Central memory CD8-positive, alpha-beta T cell (primary cell): ENCODE measurements at places on chromosomes 3 and 15.

DNA sequence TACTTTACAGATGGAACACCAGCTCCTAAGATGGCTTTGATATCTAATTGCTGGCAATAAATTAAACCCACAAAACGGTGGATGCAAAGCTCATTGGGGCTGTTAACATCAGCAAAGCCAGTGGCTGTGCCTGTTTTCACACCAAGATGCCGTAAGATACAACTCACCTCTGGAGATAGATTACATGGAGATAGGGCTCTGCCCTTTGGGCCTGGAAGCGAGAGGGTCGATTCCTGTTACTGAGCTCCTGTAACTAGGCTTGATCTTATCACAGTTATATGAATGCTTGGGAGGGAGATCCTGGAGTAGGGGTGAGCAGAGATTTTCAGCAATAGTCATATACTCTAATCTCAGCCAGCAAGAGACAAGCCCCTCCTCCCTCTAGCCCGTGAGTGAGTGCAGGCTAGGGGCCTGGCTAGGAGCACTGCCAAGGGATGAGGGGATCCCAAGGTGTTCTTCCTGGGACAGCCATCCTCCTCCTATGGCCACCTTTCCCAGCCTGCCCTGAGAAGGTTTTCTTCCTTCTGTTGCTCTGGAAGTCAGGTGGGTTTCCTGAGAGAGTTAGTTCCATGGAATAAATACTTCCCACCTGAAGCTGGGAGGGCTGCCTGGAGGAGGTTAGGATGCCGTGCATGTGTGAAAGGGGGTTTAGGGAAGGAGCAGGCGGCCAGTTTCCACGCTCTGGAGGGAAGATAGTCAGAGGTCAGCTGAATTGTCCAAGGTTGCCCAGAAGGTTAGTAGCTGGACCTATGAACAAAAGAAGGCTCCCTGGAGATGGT is 18.1 kb upstream of the DOCK3 start:
- no peak for DNase-seq
- no peak overlapping the region for H3K4me3 ChIP-seq
- H3K27me3 ChIP-seq: peaks cover 3% of the 10 kb centered on the region
- H3K36me3 ChIP-seq: no peaks in the 10 kb centered on the region
- H3K4me1 ChIP-seq: no peaks in the 10 kb centered on the region
- peak overlapping the region; percentile 39 for H3K27ac ChIP-seq

DNA sequence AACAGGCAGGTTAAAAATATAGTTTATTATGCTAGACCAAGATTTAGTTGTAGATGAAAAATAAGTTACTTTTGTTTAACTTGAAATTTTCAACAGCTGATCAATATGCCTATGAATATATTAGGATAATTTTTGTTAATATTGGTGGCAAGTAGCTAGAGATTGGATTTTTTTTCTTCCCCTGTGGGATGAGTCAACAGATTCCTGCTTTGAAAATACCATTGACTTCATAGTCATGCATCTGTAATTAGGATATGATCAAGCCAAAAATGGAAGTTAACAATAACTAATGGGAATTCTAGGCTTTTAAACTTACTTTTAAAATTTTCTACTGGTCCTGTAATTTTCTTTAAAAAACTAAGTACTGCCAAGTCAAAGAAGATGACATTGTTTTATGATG is 211.7 kb downstream of the ZIC1 start:
- no peak overlapping the region for H3K27ac ChIP-seq
- H3K4me3 ChIP-seq: no peak overlapping the region
- H3K36me3 ChIP-seq: no peaks in the 10 kb centered on the region
- no peak for DNase-seq

GRCh38 chr3:195466251-195466650 is 23.4 kb upstream of the ACAP2 start:
- no peak for DNase-seq
- H3K27me3 ChIP-seq: no peaks in the 10 kb centered on the region
- no peak overlapping the region for H3K27ac ChIP-seq
- H3K36me3 ChIP-seq: no peaks in the 10 kb centered on the region

- H3K4me3 ChIP-seq: no peak overlapping the region
- no peaks in the 10 kb centered on the region for H3K27me3 ChIP-seq
- H3K36me3 ChIP-seq: no peaks in the 10 kb centered on the region
- H3K27ac ChIP-seq: no peak overlapping the region
Measured at GRCh38 chr15:33132722-33133345, 61.7 kb downstream of the FMN1 start.

DNA sequence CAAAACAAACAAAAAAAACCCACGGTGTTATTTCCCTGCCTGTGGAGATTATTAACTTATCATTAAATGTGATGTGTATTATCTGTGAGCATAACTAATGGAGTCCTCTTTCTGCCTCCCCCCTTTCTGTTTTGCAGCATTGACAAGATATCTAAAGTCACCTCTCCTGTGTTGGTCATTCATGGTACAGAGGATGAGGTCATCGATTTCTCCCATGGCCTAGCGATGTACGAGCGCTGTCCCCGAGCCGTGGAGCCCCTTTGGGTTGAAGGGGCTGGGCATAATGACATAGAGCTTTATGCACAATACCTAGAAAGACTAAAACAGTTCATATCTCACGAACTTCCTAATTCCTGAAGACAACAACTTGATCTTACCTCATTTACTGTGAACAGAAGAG is 25.2 kb upstream of the CEMIP start:
- DNase-seq: no peak
- peak overlapping the region; percentile 65 for H3K27ac ChIP-seq
- peaks cover 33% of the 10 kb centered on the region for H3K4me1 ChIP-seq
- peaks cover 2% of the 10 kb centered on the region for H3K36me3 ChIP-seq
- H3K4me3 ChIP-seq: no peak overlapping the region

DNA sequence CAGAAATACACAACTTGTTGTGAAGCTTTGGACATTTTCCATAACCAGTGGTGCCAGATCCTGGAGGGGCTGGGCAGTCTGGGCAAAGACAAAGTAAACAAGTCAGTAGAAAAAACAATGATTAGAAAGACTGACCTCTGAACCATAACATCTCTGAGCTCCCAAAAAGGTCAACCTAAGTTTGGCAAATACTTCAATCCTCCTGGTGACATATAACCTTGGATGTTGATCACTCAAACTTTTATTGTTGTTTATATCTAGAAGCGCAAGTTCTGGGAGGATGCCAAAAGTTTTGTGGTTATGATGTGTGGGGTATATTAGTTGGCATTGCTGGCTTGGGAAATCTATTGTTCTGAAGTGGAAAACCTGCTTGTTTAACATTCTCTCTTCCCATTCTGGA is 257.7 kb downstream of the DIPK2A start:
- no peak overlapping the region for H3K4me3 ChIP-seq
- H3K4me1 ChIP-seq: no peaks in the 10 kb centered on the region
- no peak overlapping the region for H3K27ac ChIP-seq
- no peak for DNase-seq
- H3K36me3 ChIP-seq: no peaks in the 10 kb centered on the region
- peaks cover 23% of the 10 kb centered on the region for H3K27me3 ChIP-seq

GRCh38 chr15:22956978-22957260 is 23.2 kb downstream of the CYFIP1 start:
- no peak overlapping the region for H3K4me3 ChIP-seq
- no peak overlapping the region for H3K27ac ChIP-seq
- no peak for DNase-seq
- no peaks in the 10 kb centered on the region for H3K36me3 ChIP-seq

GRCh38 chr3:150495563-150496168 is 50.6 kb downstream of the SERP1 start:
- H3K4me1 ChIP-seq: no peaks in the 10 kb centered on the region
- H3K36me3 ChIP-seq: peaks cover 4% of the 10 kb centered on the region
- DNase-seq: no peak
- no peak overlapping the region for H3K4me3 ChIP-seq
- no peaks in the 10 kb centered on the region for H3K27me3 ChIP-seq
- H3K27ac ChIP-seq: no peak overlapping the region

DNA sequence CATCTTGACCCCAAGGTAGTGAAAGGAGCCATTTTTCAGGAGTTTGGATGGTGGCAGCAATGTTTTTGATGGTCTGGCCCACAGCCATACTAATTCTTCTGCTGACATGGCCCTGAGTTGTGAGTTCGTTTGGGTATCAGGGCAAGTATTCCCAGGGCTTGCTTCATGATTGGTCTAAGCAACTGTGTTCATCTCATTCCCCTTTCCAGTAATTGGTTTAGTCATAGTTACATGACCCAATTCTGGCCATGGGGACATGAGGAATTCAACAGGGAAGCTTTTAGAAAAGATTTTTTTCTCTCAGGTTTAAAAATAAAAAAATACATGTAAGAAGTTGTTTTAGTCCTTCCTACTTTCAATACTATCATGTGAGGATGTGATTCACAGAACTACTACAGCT is 150.5 kb upstream of the NPHP3 start:
- H3K4me1 ChIP-seq: no peaks in the 10 kb centered on the region
- peaks cover 21% of the 10 kb centered on the region for H3K27me3 ChIP-seq
- H3K36me3 ChIP-seq: no peaks in the 10 kb centered on the region
- no peak overlapping the region for H3K27ac ChIP-seq
- no peak overlapping the region for H3K4me3 ChIP-seq
- no peak for DNase-seq

- no peaks in the 10 kb centered on the region for H3K36me3 ChIP-seq
- DNase-seq: no peak
- no peak overlapping the region for H3K4me3 ChIP-seq
- H3K4me1 ChIP-seq: no peaks in the 10 kb centered on the region
- H3K27me3 ChIP-seq: no peaks in the 10 kb centered on the region
Measured at GRCh38 chr3:176584413-176585176, 612.7 kb downstream of the TBL1XR1 start.

DNA sequence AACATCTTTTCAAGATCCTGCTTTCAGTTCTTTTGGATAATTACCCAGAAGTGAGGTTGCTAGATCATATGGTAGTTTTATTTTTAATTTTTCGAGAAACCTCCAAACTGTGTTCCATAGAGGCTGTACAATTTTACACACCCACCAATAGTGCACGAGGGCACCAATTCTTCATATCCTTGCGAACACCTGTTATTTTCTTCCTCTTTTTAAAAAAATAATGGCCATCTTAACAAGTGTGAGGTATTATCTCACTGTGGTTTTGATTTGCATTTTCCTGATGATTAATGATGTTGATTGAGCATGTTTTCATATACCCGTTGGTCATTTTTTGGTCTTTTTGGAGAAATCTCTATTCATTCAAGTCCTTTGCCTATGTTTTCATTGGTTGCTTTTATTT is 17.6 kb upstream of the CEP152 start:
- H3K4me3 ChIP-seq: no peak overlapping the region
- DNase-seq: no peak
- H3K27ac ChIP-seq: no peak overlapping the region
- peaks cover 2% of the 10 kb centered on the region for H3K36me3 ChIP-seq

- no peaks in the 10 kb centered on the region for H3K4me1 ChIP-seq
- peaks cover 8% of the 10 kb centered on the region for H3K27me3 ChIP-seq
- no peak for DNase-seq
- H3K4me3 ChIP-seq: no peak overlapping the region
- H3K27ac ChIP-seq: no peak overlapping the region
- H3K36me3 ChIP-seq: peaks cover 2% of the 10 kb centered on the region
Measured at GRCh38 chr3:24145981-24146822, 201.1 kb downstream of the NR1D2 start.
